ENCODE measurements at places on chromosomes 5 and 9.

GRCh38 chr9:35431467-35431866 lies 58.4 kb upstream of the RUSC2 start:
- DNase-seq: no peak

DNA sequence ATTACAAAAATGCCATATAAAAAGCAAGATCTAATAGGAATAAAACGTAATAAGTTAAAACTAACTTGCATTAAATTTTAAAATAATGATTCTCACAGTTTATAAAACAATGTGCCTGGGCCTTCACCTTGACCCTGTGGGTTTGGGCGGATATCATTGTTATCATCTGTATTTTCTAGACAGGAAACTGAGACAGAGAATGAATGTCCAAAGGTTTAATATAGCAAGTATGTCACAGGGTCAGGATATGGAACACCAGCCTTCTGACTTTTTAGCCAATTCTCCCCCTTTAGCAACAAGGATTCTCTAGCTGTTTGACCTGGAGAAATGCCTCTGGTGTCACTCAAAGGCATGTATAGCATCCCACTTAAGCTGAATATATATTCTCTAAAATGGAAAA lies 67.2 kb downstream of the ITGA1 start:
- no peak for DNase-seq

GRCh38 chr5:118366429-118366828 lies 621.9 kb downstream of the DTWD2 start:
- no peak for DNase-seq

DNA sequence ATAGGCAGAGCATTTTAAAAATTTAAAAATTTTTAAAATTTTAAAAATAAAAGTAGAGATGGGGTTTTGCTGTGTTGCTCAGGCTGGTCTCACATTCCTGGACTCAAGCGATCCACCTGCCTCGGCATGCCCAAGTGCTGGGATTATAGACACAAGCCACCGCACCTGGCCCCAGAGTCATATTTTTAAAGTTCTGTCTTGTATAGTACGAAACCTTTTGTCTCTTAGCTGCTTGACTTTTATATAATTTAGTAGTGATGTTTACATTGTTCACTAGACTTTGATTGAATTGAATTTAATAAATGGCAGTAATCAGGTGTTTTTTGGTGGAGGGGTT lies 31.0 kb downstream of the LRRTM2 start:
- DNase-seq: no peak

DNA sequence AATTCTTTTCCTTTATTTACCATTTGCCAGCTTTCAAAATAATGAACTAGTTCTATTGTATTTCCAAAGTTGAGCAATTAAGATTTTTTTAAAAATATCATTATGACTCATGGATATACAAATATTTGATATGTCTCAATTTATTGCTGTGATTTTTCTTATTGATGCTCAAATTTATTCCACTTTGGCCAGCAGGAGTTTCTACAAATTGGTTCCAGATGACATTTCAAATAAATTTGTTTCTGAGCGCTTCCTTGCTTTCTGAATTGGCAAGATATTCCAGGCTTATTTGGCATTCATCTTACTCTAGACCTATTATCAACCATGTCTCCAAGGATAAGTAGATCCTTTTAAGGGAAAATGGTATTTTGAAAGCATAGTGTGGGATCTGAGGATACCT lies 58.5 kb upstream of the TJP2 start:
- DNase-seq: no peak

- DNase-seq: no peak
Observed at GRCh38 chr9:133914442-133915342, 77.4 kb downstream of the VAV2 start.

DNA sequence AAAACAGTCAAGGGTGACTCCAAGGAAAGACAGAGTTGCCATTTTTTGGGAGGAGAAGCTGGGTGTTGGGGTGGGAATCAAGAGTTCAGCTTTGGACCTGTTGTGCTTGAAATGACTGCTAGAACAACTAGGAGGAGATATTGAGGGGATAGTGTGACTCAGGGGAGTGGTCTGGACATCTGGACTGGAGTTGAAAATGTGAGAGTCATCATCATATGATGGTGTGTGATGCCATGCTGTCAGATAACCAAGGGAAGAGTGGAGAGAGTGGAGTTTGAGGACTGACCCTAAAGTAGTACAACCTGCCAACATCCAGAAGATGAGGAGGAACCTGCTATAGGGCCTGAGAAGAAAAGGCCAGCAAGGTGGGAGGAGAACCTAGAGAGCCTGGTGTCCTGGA lies 199.7 kb downstream of the ARHGEF28 start:
- DNase-seq: no peak

DNA sequence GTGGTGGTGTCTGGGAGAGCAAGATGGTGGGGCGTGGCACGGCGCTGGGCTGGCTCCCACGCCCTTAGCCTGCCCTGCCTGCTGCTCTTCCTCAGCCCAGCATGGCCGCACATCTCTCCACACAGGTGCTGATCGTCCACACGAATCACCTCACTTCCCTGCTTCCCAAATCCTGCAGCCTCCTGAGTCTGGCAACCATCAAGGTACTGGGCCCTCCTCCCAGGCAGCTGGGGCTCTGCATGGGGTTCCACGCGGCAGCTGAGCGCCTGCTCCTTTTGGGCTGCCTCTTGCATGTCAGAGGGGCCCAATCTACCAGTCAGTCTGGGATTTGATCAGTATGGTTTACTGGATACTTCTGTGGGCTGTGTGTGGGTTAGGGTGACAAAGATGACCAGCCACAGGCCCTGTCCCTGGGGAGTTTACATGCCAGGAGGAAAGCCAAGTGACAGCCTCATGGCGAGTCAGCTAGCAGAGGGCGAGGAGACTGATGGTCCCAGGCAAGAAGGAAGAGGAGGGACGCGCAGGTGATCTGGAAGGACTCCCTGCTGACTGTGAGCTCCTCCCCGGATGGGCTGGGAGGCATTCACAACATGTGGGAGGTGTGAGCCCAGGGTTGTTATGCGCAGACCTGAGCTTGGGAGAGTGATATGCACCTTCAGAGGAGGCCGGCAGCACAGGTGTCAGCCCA lies 6.0 kb downstream of the LRSAM1 start:
- no peak for DNase-seq

DNA sequence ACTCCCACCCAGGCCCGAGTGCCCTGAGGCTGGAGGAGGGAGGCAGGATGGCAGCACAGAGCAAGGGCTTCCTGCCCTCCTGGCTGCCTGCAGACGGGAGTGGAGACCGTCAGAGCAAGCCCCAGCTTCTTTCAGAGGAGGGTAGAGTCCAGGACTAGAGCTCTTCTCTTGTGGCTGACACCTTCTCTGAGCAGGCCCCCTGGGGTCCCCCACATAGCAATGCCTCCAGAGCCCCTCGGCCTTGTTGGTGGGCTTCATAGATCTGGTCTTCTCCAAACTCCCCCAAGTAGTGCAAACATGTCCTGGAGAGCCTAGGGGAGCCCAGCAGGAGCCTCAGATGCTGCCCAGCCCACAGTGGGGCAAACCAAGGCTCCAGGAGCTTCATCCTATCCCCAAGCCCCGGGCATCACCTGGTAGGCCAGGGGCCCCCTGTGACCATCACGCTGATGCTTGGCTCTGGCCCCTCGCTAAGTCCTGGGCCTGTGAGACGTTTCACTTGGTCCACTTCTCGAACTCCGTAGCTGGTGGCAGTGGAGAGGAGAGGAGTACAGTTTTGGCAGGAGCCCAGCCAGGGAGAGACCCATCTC lies 2.0 kb downstream of the MZB1 start:
- no peak for DNase-seq

DNA sequence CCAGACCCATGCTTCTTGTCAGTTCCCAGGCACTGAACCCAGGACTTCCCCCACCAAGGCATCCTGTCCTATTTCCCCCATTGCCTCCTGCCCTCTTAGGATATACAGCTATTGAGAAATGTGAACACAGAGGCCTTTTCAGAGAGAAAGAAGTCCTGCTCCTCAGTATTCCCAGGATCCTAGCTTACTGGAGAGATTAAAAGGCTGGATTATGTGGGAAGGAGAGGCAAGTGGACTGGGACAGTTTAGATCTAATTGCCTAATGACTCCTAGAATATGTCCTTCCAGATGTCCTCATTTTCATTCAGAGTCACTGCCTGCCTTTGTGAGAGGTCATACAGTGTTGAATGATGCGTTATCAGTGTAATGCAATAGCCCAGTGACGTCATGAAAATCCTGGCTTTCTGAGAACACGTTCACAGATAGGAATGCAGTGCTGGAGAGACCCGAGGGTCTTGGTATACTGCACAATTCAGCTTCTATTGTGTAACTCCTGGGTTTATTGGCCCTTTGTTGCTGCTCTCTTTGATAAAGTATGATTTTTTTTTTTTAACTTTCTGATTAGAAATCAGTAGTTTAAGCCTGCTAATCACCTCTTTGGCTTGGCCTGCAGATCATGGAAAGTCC lies 26.2 kb downstream of the WWC1 start:
- no peak for DNase-seq

DNA sequence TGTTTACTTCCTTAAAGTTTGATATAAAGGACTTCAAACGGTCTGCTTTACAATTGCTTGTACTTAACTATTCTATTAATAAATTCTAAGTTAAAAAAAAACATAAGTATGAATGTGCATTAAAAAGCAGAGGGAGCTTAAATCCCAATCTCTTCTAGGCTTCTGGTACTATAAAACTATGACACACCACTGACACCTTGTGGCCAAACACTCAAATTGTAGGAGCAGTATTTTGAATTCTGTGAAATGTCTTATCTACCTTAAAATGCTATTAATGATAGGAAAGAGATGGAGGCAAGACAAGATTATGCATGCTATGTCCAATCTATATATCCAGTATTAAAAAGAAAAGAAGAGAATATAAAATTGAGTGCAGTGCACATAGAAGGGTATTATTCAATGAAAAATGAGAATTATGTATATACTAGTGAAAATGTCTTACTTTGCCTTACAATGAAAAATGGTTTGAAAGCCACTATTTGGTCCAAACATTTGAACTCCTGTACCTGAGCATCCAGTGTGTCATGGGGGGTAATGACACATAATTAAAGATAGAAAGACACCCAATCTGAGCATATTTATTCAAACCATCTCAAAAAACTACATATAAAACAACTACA lies 87.6 kb downstream of the ERP44 start:
- DNase-seq: peak; percentile 70

- no peak for DNase-seq
Observed at GRCh38 chr9:38091310-38092199, 22.5 kb upstream of the SHB start.

- DNase-seq: no peak
Observed at GRCh38 chr9:130846487-130847305, 11.6 kb downstream of the ABL1 start.

- DNase-seq: no peak
Observed at GRCh38 chr9:75845806-75846205, 44.7 kb upstream of the PCSK5 start.

DNA sequence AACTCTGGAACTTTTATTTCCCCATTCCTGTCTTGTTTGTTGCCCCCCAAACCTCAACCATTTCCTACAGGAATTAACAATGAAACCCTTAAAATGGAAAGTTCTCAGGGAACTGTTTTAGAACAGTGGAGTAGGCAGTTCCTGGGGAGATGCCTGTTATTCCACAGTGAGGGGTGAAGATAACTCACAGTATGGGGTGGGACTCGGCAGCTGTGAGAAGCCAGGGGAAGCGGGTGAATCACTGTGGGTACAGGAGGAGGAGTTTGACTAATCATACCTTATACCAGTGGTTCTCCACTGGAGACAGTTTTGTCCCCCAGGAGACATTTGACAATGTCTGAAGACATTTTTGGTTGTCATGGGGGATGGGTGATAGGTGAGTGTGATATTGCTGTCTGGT lies 36.9 kb upstream of the GLRA1 start:
- DNase-seq: no peak
